ENCODE measurements at places on chromosomes 3 and 15.

DNA sequence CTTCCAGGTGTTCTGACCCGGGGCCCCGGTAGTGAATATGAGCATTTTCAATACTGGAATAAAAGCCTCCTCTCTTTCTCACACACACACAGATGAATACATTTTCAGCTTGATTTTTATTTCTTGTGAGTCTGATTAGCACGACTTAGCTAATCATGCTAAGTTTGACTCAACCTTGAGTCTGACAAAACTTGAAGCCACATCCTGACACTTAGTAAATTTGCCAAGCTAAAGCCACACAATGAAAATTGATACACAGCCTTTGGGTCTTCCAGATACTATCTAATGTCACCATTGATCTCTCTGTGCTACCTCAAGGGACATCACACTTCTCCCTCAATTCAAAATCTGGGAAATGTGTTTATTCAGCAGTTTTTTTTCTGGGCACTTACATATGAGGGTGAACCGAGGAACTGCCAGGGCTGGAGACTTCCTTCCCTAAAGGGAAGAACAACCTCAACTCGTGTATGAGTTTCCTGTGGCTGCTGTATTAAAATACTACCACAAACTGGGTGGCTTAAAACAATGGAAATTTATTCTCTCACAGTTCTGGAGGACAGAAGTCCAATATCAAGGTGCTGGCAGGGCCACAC is 18.6 kb downstream of the TMEM266 start:
- no peak for DNase-seq

DNA sequence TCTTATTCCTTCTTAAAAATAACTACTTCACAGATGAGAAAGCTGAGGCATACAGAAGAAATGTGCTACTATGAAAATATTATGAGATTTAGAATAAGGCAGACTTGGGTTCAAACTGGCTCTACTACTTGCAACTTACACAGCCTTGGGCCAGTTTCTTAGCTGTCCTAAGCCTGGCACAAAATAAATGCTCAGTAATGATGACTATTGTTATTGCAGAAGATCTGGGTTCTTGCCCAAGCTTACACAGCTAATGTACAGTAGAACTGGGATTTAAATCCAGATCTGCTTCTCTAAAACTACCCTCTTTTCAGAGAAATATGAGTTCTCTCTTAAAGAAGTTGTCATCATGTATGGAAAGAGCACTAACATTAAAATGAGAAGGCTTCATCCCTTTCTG is 228.2 kb upstream of the TPRG1 start:
- no peak for DNase-seq

- no peak for DNase-seq
Observed at GRCh38 chr15:74264081-74264501, 28.0 kb downstream of the CCDC33 start.

DNA sequence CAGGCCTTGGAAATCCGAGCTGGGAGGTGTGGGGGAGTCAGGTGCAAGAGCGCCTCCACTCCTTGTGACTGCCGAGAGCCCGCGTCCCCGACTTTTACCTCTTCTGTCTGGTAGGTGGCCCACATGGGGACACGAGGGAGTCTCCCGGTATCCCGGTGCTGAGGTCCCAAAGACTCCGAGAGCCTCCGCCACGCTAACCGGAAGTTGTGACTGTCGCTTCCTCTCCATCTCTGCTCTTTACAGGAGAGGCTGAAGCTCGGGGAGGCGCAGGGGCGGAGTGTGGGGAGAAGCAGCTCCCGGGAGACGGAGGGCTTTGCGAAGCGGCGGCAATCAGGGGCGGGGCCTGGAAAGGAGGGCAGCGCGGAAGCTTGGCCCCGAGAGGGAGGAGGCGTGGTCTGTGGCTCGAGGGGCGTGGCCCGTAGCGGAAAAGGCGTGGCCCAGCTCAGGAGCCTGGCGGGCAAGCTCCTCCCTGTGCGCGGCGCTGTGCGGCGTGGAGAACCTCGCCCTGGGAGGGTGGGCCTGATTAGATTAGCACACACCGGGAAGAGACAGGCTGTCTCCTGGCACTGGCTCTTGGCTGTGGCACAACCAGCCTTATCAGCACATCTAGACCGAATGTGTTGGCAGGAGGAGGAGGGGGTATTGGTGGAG is 143.9 kb downstream of the GABRB3 start:
- no peak for DNase-seq

GRCh38 chr3:71285086-71285485 is 298.4 kb downstream of the FOXP1 start:
- DNase-seq = no peak

DNA sequence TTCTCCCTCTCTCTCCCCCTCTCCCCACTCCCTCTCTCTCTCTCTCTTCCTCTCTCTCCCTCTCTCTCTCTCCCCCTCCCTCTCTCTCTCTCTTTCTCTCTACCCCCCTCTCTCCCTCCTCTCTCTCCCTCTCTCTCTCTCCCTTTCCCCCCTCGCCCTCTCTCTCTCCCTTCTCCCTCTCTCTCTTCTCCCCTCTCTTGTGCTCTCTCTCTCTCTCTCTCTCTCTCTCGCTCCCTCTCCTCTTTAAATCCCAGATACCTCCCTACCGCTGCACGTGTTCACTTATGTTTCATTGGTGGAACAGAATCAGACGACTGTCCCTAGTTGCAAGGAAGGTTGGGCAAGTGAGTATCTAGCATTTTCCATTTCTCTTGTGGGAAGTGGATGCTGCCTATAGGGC is 166.5 kb downstream of the EBLN2 start:
- DNase-seq = no peak

GRCh38 chr15:79728867-79729266 is 167.9 kb downstream of the MTHFS start:
- no peak for DNase-seq

DNA sequence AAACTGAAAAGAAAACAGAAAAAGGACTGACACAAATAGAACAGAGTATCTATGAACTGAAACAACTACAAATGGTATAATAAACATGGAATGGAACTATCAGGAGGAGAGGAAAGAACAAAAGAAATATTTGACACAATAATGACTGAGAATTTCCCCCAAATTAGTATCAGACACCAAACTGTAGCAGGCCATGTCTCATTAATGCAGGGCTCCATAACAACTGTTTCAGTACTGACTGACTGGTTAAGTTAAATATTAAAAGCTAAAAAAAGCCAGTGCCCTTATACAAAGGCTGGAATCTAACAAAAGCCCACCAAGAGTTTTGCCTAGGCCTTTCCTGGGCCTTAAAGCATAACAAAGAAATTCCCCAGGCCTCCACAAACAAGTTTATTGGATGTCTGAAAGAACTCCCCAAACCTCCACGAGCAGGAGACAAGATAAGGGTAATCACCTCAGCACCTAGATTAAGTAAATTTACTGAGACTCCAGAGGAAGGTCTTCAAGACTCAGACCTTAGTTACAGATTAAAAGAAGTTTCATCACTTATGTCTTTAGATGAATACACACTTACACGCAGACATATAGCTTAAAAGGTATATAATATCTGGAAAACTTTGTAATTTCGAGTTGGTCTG is 45.7 kb downstream of the KPNA1 start:
- DNase-seq = no peak

DNA sequence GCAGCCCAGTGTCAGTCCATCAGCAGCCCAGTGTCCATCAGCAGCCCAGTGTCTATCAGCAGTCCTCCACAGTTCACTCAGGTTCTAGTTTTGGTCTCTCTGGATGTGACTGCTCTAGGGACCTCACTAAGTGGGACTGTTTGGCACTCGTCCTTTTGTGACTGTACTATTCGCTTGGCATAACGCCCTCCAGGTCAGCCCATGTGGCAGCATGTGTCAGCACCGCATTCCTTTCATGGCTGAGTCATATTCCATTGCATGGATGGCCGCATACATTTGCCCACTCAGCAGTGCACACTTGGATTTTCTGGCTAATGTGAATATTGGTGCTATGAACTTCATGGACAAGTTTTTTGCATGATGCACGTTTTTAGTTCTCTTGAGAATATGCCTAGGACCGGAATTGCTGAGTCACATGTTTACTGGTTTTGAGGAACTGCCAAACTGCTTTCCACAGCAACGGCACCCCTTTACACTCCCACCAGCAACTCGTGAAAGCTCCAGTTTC is 16.4 kb downstream of the CHST13 start:
- DNase-seq = no peak

DNA sequence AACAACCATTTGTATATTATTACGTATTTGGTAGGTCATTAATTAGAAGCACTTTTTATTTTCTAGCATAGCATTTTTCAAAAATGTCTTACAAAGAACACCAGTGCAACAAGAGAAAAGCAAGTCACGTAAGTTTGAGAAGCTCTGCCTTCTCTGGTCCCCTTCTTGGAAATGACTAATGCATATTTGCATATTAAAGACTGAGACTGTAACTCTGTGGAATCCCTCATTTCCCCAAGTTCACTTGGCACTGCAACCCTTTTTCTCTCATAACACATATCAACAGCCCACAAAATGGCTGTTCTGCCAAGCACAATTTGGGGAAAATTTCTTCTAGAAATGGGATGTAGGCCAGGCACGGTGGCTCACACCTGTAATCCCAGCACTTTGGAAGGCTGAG is 176.3 kb downstream of the ERC2 start:
- DNase-seq = no peak

GRCh38 chr3:171142985-171143384 is 116.5 kb upstream of the SLC2A2 start:
- no peak for DNase-seq

DNA sequence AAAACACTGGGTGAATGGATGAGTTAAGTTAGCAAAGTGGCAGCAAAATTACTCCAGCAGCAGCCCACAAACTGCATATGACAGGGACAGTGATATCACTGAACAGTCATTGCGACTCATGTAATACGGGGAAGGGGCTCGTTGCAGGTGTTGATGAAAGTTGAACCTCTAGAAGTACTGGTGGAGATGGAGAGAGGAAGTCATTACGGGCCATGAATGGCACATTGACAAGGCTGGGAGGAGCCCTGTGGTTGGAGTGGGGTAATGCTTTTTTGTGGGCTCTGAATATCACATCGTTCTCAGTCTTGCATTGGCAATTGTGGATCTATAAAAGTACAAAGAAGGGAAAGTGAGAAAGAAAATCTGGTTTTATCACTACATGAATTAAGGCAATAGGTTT is 278.1 kb downstream of the ZPLD1 start:
- DNase-seq = no peak

GRCh38 chr3:12793701-12794100 is 2.8 kb upstream of the CAND2 start:
- DNase-seq = no peak

GRCh38 chr3:72661115-72661457 is 187.2 kb downstream of the SHQ1 start:
- no peak for DNase-seq

GRCh38 chr15:70714565-70714964 is 48.8 kb downstream of the UACA start:
- DNase-seq = no peak

DNA sequence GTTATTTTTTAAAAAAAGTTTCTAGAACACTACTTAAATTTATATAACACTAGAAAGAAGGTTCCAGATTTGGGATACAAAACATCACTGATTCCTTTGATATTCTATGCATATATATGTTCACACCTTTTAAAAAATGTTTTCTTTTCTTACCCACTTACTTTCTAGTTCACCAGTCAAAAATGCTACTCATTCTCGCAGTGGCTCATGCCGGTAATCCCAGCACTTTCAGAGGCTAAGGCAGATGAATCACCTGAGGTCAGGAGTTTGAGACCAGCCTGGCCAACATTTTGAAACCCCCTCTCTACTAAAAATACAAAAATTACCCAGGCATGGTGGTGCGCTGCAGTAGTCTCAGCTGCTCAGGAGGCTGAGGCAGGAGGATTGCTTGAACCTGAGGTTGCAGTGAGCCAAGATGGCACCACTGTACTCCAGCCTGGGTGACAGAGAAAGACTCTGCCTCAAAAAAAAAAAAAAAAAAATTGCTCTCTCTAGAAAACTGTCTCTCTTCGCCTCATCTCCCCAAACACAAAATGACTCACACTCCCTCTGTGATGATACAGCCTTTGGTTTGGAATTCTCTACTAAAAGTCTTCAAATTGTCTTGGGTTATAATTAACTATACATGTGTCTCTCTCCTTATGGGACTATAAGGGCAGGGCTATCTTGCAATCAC is 52.6 kb upstream of the TGFBR2 start:
- DNase-seq = no peak

DNA sequence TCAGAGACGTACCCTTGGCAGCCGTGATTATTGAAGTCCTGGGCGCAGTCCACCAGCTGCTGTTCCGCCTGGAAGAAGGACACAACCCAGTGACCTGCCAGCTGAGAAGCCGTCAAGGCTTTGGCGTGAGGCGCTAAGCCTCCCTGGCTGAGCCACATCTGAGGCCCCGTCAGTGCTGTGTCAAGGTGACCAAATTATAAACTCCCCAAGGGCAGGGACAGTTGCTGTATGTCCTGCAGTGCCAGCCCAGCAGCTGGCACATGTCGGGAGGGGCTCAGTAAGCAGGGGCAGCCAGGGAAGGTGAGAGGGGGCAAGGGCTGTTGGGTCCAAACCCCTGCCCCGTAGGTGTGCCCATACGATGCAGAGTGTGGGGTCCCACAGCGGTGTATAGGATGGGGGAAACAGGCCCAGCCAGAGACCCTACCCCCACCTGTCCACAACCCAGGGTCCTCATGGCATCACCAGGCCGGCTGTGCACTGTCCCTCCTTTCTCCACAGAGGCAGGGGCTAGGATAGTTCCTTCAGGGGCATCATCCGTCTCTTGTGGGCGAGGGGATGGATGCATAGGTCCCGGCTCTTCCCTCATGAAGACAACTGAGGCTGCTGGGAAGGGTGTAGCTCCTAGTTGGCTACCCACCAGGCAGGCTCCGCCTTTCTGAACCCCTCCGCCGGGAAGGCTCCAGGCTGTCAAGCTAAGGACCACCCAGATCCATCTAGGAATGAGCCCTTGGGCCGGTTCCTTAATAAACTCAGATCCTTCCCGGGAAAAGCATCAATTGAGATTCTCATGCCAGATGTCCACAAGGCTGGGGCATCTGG is 13.2 kb downstream of the CTSH start:
- no peak for DNase-seq

GRCh38 chr15:34620814-34621213 is 37.4 kb upstream of the GOLGA8B start:
- DNase-seq = no peak

GRCh38 chr15:40054605-40054854 is 15.5 kb upstream of the SRP14 start:
- DNase-seq = no peak
